Activated CD4-positive, alpha-beta T cell treated with anti-CD3 and anti-CD28 coated beads, Interleukin-2, Interleukin-6, amounts not matched to agents 100 ng/mL and 50 ng/mL, durations not matched to agents 16 hours and 8 hours (primary cell): ENCODE measurements at places on chromosomes 2 and 18.
A peak's percentile ranks its signal among the peaks of the same experiment; 100 is the strongest.

- DNase-seq = no peak
Measured at GRCh38 chr18:31990823-31991222, 27.8 kb upstream of the RNF125 start.

GRCh38 chr2:212711856-212712255, 173.3 kb upstream of the ERBB4 start:
- no peak for DNase-seq

DNA sequence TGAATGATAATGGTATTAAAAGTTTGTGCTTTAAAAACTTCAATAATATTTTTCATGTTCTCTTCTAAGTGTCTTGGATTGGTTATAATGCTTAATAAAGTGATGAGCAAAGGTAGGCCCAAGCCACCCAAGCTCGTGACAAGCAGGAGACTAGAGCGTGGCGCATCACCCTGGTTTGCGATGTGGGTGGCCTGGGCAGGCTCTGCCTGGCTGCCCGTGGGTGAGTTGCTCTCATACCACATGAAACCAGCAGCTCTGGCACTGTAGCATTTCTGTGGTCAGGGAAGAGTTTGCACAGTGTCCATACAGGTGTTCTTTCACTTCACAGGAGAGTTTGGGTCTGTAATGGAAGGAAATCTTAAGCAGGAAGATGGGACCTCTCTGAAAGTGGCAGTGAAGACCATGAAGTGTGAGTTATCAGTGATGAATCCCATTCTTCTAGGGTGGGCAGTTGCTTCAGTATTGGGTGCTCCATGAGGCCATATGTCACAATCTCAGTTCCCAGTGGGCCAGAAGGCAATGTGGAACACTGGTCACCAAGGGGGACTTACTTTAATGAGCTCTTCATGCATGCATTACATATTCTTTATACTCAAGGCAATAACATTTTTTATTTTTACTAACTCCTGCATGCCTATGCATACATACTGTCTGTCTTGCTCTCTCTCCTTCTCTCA, 51.4 kb upstream of the TMEM87B start:
- DNase-seq = no peak

DNA sequence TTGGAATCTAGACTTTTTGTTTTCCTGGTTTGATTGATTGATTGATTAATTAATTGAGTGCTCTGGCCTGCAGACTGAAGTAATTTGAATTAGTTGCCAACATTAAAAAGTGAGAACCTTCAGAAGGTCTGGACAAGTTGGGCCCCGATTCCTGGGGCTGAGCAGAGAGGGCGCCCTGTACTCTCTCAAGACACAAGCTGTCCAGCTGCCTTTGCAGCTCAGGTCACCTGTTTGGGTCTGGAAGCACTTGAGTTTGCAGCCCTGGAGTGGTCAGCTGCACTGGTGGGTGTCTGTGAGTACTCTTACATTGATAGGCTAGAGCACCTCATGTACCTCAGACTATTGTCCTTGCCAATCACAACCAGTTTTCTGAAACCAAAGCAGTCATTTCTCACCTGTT, 22.7 kb upstream of the CELF4 start:
- no peak for DNase-seq

DNA sequence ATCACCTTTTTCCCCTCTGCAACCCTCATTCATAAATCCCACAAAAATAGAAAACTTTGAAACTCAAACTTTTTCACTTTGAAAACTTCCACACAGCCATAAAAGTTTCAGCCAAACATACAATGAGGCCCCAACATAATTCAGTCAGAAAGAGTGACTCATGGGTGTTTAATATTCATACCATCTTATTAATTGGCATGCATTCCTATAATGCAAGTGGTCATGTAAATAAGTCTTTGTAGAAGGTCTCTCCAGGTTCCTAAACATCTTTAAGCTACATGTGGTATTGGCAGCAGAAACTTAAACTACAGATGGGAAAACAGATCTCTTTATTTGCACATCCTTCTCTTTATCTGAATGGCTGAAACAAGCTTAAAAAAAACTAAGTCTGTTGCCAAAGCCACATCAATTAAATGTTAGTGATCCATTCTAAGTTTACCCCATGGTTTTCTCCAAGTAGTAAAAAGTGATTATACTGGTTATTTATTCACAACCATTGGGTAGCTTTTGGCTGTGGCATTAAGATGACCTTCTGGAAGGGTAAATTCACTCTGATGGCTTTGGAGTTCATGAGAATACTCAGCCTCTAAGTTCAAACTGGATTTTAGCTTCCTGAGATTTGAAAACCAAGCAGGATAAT, 70.2 kb upstream of the LYPD1 start:
- no peak for DNase-seq

DNA sequence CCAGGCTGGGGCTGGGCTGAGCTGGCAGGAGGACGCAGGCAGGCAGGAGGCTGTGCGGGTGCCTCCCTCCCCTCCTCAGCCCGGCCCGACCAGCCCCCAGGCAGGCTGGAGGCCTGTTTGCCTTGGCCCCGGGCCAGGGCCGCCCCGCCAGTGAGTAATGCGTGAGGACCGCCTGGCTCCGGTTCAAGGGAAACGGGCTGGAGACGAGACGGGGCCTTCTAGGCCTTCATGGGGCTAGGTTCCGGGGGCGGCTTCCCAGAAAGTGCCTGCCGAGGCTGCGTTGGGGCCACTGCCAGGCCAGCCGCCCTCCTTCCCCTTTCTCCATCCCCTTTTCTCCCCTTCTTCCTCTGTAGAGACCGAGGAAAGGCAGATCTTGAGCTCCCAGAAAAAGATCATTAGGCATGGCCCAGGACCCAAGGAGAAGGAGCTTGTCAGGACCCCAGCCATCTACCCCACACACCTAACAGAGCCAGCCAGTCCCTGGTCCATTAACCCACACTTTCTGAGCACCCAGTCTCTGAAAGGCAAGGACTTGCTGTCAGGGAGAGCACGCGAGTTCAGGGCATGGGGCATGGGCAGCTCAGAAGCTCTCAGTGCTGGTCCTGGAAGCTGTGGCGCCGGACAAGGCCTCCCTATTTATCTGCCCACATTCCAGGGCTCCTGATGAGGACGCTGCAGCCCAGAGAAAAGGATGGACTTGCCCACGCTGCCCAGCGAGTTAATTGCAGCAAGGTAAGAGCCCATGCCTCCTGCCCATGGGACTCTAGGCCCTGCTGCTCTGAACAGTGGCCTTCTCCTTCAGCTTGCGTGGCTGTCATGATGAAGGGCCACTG, 48.5 kb downstream of the SMAD7 start:
- no peak for DNase-seq

- DNase-seq = no peak
Measured at GRCh38 chr2:104388296-104388695, 465.6 kb upstream of the POU3F3 start.

GRCh38 chr18:24319757-24320156, 77.9 kb downstream of the OSBPL1A start:
- DNase-seq = no peak

GRCh38 chr2:9002313-9002636, 1.2 kb downstream of the MBOAT2 start:
- DNase-seq = no peak

DNA sequence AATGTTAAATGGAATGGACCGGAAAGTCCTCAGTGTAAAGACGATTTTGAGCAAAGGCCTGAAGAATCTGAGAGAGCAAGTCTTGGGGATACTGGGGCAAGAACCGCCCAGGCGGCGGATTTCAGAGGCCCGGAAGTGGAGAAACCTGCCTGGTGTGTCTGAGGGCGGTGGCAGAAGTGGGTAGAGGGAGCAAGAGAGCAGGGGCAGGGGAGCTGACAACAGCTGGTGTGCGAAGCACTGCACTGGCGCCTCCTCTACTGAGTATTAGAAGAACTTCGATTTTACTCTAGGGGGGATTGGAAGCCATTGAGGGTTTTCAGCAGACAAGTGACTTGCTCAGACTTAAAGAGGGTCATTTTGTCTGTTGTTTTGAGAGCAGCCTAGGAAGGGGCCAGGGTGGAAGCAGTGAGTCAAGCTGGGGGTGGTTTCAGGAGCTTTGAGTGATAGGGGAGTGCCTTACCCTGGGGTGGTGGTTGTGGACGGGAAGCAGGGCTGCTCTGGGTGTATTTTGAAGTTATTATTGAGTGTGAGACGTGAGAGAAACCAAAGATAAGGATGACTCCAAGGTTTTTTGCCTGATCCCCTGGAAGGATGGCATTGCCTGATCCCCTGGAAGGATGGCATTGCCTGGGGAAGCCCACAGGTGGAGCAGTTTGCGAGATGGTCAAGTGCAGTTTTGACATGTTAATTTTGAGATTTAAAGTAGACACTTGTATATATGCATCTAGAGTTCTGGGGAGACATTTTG, 52.5 kb downstream of the ZNF236 start:
- DNase-seq = peak; percentile 34

- no peak for DNase-seq
Measured at GRCh38 chr2:239639421-239640185, 238.8 kb upstream of the HDAC4 start.

GRCh38 chr2:46082531-46083485, 214.4 kb upstream of the EPAS1 start:
- no peak for DNase-seq

- DNase-seq = no peak
Measured at GRCh38 chr18:23872701-23873550, 141.6 kb upstream of the TTC39C start.

GRCh38 chr2:28340312-28341202, 52.1 kb upstream of the FOSL2 start:
- no peak for DNase-seq

GRCh38 chr2:3130889-3131635, 246.6 kb downstream of the EIPR1 start:
- no peak for DNase-seq

GRCh38 chr2:109375656-109376055, 238.1 kb downstream of the SEPTIN10 start:
- no peak for DNase-seq

DNA sequence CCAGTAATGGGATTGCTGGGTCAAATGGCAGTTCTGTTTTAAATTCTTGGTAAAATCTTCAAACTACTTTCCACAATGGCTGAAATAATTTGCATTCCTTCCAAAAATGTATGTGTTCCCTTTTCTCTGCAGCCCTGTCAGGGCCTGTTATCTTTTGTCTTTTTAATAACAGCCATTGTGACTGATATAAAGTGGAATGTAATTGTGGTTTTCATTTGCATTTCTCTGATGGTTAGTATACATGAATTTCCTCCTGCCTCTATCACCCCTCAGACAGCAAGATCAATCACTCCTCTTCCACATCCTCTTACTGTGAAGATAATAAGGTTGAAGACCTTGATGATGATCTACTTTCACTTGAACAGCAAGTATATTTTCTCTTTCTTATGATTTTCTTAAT, 304.8 kb upstream of the FSIP2 start:
- no peak for DNase-seq

DNA sequence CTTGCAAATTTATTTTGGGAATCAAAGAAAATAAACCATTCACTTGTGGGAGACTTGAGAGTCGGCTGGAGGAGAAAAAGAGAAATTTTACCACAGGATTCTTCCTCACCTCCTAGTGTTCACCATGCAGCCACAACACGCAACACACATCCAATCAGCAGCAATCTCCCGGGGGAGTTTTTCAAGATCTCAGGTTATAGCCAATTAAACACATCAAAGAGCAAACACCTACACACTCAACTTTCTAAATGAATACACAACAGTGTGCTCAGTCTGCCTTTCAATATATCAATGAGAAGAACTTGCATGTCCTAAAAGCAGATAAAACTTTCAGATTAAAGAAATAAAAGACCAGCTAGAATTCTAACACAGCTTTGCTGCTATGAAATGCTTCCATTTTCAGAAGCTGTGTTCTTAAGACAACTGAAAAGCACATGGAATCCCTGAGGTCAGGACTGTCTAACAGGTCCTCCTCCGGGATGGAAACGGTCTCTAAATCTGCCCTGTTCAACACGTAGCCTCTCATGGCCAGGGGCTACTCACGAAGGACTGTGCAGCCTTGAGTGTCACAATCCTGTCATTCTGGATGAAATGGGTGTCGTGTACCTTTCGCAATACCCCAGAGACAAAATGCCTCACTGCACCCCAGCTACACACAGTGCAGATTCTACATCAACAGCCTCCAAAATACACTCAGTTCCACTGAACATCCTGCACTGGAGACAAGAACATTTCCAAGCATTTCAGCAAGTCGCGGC, 84.2 kb downstream of the ZNF516 start:
- peak; percentile 52 for DNase-seq

- DNase-seq = peak; percentile 15
Measured at GRCh38 chr2:26462511-26463243, 15.2 kb downstream of the OTOF start.

- no peak for DNase-seq
Measured at GRCh38 chr2:234587341-234588053, 90.6 kb upstream of the ARL4C start.

DNA sequence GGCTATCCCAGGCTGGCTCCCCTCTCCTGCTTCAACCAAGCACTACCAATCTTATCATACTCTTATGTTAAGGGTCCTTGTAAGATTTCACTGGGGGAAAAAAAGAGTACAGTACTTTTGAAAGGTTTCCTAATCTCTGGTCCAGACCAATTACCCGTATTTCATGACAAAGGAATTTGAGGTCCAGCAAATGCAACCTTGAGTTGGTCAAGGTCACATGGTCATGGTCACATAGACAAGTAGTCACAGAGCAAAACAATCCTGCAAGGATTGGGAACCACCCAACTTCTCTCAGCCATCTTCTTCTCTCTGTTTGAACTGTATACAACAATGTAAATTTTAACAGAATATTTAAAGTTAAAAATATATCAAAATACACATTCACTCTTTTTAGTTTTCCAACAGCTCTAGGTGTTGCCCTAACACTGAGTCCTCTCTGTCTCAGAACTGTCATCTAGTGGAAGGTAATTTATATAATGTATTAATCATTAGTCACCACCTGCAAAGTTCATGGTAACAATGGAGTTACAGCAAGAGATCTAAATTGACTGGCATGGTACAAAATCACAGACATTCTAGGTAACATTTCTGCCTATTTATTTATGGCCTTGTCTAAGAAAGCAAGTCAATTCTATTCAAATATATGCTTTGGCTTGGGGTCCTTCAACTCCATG, 21.5 kb downstream of the DTNB start:
- no peak for DNase-seq

DNA sequence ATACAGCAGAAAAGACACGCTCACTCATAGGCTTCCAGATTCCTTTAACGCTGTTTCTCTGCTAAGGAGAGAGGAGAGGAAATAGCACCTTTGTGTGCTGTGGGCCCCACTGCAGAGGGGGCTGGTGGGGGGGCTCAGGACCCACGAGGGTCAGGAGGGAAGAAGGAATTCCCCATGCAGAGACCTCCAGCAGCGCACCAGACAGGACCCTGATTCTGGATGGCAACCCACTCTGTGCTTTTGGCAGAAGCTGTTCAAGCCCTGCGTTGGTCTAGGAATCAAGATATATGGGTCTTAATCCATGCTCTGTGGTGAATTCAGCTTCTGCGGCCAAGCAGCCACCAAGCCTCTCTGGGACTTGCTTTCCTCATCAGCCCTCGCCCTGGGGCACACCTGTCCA, 31.0 kb downstream of the MYCN start:
- no peak for DNase-seq

GRCh38 chr18:4391859-4392258, 63.2 kb downstream of the DLGAP1 start:
- DNase-seq = no peak
